ENCODE measurements at places on chromosomes 16 and 17.

DNA sequence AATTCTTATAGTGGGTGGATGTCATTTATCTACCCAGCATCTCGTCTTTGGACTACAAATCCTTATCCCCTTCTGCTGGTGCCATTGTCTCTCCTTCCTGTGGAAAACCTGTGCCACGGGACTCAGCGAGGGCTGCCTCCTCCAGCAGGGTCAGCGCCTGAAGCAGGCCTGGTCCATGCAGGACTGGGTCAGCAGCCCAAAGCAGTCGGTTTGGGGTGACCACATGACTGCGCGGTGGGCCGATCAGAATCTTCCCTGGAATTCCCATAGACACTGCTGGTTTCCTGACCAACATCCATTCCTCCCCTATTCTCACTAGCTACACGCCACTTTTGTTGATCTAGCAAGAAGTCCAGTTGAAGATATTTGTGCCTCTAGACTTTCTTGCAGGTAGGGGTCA, 26.9 kb downstream of the RPRML start:
- no peak for DNase-seq

DNA sequence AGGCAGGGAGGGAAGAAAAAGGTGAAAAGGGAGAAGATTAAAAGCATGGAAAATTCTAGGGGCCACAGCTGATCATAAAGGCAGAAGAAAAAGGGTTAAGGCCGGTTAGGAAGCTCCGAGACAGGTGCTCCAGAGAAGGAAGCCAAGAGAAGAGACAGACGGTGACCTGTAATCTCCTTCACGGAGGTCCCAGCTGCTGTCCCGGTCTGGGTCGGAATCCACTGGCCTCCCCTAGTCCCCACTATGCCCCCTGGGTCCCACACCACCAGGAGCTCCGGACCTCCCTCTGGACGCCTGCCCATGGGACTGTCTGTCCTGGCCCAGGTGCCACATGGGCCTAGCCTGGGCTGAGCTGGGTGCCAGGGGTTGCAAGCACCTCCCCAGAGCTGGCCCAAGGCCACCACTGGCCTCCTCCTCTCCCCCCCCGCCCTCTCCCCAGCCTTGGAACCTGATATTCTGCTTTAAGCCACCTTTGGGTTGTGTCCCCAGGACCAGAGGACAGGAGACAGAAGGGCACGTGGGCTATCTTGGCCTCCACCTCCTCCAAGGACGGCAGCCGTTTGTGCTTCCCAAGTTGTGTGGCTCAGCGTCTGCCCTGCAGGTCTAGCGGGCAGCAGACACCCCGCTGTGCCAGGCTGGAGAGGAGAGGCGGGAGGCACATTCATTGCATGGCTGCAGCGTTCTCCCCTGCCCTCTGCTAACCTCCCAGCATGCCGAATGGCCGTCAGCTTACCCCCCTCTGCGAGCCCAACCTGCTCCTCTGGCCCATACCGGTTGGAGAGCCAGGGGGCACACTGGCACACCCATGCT, 102.4 kb downstream of the ENGASE start:
- DNase-seq = no peak

GRCh38 chr17:68627956-68628575, 26.9 kb upstream of the FAM20A start:
- DNase-seq = no peak

DNA sequence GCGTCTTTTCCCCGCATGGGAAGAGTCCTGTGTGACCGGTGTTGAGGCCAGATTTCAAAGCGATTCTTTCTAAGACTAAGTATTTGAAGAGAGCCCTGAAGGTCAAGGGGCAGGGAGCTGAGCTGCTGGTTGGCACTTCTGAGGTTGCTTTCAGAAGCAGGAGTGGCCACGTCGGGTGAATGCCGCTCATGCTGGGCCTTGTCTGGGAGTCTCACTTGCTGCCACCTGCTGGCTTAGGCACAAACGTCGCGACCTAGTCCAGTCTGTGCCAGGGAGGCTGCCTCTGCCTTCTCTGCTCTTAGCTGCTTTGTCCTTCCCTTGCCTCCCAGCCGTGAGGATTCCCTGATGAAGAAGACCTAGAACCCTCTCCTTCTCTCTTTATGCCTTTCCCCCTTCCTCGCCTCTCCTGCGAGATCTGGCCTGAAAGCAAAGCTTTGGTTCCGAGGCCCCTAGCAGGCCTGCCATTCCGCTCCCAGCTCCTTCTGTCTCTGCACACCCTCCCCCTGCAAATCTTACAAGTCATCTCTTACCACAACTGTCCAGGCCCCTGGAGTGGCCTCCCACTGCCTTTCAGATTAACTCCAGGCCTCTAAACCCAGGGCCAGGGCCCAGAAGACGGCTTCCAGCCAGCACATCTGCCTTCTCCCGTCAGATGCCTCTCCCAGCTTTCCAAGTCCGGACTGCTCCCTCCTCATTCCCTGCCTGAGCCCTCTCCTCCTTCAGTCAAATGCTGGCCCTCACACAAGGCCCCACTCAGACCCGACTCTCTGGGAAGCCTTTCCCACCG, 11.4 kb downstream of the CTNS start:
- no peak for DNase-seq

DNA sequence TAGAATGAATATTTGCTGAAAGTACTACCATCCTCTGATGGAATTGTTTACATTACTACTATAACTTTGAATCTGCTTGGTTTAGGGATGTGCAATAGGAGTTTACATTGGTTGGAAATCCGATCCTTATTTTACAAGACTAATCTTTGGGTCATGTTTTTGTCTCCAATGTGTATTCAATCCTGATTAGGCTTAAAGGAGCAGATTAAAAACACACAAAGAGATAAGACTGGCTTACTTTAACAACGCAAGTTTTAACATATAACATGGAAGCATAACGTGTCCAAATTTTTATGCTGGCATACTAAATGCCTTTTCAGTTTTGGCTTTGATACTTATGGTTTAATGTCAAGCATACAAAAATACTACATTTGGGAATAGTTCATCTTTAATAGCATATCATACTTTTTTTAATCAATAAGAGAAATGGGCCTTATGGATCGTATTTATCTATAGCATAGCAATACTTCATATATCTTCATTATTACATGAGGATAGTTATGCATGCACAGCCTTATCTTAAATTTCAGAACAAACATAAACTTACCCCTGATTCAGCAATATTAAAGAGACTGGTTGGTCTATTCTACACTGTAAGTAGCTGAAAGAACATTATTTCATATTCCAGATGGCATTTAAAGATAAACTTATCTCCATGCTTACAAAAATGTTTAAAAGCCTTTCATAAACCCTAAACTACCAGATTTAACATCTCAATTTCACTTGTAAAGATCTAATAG, 69.9 kb upstream of the NACA2 start:
- no peak for DNase-seq

DNA sequence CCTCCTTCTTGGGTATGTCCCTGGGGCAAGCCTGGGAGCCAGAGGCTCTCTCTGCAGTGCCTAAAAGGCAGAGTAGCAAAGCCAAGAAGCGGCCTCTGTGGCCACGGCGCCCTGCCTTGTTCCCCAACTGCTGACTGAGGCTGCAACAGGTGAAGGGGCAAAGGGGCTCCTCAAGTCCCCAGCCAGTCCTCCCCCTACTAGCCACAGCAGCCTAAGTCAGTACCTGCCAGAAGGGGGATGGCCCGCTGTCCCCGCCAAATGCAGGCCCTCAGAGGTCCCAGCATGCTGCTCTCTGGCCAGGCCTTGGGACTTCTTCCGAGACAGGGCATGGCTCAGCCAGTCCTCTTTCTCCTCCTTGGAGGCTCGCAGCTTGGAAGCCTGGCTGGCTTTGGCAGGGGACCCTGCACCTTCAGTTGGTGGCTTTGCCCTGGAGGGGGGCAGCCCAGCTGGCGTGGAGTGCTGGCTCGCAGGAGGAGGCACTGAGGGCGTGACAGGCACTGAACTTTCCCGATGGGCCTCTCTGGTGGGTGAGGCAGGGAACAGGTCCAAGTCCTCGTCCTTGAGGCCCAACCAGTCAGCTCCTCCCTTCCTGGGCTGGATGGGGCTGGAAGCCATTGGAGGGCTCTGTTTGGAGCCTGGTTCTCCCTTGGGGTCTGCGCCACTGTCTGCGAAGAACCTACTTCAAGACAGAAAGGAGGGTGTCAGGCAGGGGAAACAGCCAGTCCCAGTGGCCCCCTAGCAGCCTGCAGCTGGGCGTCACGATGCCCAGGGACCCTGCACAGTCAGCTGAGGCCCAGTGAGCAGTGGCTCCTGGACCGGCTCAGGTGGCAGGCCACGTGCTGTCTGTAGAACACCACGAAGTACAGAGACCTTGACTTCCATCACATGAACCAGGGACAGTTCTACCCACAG, 17.6 kb downstream of the FBF1 start:
- no peak for DNase-seq

- no peak for DNase-seq
Measured at GRCh38 chr17:81164371-81165245, 699 bp upstream of the PVALEF start.

DNA sequence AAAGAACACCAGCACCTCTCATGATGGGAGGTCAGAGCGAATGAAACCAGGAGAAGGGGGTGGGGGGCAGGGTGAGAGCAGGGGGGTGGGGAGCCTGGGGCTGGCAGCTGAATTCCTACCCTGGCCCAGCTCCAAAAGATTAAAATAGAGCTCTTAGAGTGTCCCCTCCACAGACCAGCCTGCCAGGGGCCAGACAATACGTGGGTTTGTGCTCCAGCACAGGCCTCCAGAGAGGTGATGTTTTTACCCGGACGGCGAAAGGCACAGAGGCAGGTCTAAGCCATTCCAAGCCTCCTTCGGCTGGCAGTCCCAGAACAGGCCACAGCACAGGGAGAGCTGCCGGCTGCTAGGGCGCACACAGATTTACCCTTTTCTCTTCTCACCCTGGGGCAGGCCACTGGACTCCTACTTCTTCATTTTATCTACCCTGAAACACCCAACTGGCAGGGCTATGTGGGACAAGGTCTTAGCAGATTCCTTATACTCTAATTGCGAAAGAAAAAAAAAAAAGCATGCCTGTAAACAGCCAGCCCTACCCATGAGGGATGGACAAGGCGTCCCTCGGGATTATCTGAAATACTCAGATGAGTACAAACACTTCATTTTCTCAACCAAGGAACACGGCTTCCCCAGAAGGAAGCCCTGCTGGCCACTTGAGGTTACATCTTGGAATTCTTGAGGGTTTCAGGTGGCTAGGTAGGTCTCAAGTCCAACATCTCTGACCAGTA, 71.9 kb upstream of the NOG start:
- DNase-seq = no peak

DNA sequence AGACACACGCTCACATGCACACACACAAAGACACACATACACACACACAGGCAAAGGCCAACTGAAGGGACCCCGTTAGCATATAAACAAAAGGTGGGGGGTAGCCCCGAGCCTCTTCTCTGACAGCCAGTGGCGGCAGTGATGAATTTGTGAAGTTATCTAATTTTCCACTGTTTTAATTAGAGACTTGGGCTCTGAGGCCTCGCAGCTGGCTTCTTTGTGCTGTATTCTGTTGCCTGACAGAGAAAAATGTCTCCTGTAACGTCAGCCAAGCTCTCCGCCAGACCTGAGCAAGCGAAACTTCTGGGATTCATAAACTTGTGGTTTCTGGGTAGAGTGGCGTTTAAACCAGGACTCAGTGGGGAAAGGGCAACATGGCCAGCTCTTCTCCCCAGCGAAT, 113.9 kb upstream of the FOXF1 start:
- peak; percentile 55 for DNase-seq

- DNase-seq = no peak
Measured at GRCh38 chr16:67922740-67923139, 8.9 kb downstream of the CTRL start.

DNA sequence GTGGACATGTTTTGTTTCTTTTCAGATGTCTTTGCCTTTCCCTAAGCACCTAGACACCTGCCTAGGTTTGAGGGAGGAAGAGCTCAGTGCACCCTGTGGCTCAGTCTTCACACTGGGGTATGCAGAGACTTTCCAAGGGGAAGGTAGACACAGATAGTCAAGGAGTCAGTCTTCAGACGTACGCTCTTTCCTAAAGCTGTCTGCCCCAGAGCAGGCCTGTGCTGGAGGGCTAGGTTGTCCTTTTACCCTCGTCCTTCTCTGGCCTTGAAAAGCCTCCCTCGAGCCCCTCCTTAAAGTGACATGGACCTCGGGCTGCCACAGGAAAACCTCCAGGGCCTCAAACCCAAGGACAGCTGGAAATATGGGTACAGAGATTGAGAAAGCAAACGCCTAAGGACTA, 103.7 kb downstream of the AATF start:
- DNase-seq = no peak

DNA sequence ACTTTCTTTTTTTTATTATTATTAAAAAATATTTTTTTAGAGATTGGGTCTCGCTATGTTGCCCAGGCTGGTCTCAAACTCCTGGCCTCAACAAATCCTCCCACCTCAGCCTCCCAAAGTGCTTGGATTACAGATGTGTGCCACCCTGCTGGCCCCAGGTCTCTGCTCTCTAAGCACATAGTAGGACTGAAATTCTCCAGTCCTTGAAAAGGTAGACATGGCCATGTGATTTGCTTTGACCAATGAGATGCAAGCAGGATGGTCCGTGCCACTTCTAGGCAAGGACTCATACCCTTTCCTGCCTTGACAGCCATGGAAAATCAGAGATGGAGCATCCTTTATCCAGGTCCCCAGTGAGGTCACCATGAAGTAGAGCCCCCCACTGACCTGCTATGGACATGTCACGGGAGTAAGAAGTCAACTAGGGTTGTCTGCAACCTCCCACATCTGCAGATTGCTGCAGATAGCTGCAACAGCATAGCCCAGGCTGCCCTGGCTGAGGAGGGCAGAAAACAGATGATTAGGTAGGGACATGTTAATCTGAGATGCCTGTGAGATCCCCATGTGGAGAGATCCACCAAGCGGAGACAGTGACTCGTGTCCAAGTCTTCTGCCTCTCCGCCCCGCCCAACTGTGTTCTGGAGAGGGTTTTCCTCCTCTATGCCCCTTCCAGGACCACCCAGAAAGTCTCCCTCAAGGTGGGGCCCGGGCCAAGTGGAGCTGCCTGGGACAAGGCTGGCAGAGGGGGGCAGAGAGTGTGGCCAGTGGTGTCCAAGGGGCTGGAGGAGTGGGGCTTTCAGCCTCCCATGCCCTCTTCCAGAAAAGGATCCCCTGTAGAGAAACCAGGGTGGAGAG, 11.0 kb downstream of the GSG1L start:
- no peak for DNase-seq

- no peak for DNase-seq
Measured at GRCh38 chr17:57550016-57550415, 195.1 kb downstream of the CCDC182 start.

- no peak for DNase-seq
Measured at GRCh38 chr16:3948378-3948995, 68.0 kb upstream of the CREBBP start.

DNA sequence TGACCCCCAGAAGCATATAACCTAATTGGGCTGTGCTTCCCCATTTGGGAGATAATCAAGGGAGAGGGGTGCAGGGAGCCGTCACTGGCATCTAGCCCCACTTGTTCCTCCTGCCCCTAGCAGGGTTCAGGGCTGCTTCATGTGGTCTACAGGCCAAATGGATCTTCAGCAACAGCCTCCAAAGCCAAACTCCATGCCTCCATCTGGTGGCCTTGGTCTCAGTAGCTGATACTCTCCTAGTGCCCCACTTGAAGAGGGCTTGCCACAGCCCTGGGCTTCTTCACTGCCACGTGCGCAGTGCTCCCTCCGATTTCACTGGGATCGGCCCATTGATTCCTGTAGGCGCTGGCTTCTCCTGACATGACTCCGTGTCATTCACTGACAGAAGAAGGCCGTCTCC, 24.6 kb downstream of the LYRM9 start:
- no peak for DNase-seq
